ENCODE measurements at places on chromosomes 3 and 15.

- no peak for DNase-seq
Measured at GRCh38 chr3:49012441-49013017, 5.3 kb downstream of the WDR6 start.

DNA sequence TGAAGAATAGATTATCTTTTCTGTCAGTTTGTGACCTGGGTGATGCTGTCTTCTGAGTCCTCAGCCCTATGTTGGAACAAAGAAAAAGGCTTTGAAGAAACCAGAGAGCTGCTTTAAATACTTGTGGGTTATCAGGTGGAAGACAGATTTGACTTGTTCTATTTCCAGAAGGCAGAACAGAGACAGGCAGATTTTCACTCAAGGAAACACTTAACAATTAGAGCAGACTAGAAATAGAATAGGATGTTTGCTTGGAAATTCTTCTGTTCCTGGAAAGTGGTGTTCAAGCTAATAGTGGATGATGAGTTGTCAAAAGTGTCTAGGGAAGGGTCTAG lies 219.4 kb downstream of the UBE2E2 start:
- DNase-seq: no peak

DNA sequence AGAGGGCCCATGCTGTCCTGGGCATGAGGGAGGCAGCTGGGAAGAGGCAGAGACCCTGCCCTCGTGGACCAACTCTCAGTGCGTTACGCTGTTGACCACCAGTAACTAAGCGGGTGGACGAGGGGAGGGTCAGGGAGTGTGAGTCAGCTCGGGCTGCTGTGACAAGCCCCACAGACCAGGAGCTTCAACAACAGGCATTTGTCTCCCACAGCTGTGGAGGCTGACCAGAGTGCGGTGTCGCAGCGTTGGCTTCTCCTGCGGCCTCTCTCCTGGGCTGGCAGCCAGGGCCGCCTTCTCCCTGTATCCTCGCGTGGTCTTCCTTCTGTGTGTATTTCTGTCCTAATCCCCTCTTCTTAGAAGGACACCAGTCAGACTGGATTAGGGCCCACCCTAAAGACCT lies 13.0 kb downstream of the EFCC1 start:
- DNase-seq: peak; percentile 81

GRCh38 chr3:48433472-48434118 lies 3.7 kb upstream of the PLXNB1 start:
- no peak for DNase-seq

- no peak for DNase-seq
Measured at GRCh38 chr3:79937567-79937966, 169.8 kb upstream of the ROBO1 start.
